ENCODE measurements at places on chromosomes 1 and 21.
A peak's percentile ranks its signal among the peaks of the same experiment; 100 is the strongest.

DNA sequence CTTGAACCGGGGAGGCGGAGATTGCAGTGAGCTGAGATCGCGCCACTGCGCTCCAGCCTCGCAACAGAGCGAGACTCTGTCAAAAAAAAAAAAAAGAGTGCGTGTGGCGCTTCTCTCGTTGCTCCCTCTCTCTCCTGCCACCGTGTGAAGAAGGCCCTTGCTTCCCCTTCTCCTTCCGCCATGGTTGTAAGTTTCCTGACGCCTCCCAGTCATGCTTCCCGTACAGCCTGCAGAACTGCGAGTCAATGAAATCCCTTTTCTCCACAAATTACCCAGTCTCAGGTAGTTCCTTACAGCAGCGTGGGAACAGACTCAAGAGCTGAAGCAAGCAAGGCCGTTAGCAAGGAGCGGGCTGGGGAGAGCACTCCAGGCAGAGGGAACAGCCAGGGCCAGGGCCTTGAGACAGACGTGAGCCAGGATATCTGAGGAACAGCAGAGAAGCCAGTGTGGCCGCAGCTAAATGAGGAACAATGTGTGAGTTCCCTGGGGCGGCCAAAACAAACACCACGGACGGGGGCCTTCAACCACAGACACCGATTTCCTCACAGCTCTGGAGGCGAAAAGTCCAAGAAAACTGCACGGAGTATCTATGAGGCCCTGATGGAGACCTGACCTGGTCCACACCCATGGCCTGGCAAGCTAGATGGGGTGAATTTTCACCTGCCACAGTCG, 54.2 kb upstream of the ETS2 start:
- peak; percentile 81 for DNase-seq

GRCh38 chr1:59967141-59967697, 40.6 kb upstream of the CYP2J2 start:
- DNase-seq, result no peak

DNA sequence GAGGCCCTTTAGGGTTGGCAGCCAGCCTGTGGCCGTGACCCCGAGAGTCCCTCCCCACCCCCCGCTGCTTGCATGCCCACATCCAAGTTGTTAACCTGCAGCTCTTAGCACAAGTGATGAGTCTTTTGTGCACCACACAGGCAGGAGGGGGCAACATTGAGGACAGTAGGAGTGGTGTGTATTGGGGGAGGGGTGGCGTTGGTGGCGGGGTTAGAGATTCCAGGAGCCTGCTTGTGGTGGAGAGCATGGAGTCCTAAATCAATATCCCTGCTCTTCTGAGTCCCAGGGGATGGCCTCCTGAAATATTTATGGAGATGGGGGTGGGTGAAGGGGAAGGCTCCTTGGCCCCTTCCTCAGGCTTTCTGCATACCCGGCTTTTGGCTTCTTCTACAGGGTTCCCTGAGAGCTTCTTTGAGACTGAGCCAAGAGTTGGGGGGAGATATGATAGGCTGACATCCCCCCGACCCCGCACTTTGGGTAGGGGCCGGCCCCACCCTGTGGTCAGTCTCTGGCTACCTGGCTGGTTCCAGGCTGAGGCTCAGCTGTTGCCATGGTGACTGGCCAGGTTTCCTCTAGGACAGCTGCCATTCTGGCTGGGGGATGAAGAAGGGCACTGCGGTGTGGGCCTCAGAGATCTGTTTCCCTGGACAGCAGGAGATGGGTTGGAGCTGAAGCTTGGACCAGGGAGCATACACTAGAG, 5.0 kb downstream of the CHRNB2 start:
- no peak for DNase-seq

GRCh38 chr1:86410879-86411278, 13.1 kb upstream of the CLCA2 start:
- no peak for DNase-seq

- DNase-seq, result no peak
Measured at GRCh38 chr1:89962024-89962741, 32.7 kb upstream of the ZNF326 start.

DNA sequence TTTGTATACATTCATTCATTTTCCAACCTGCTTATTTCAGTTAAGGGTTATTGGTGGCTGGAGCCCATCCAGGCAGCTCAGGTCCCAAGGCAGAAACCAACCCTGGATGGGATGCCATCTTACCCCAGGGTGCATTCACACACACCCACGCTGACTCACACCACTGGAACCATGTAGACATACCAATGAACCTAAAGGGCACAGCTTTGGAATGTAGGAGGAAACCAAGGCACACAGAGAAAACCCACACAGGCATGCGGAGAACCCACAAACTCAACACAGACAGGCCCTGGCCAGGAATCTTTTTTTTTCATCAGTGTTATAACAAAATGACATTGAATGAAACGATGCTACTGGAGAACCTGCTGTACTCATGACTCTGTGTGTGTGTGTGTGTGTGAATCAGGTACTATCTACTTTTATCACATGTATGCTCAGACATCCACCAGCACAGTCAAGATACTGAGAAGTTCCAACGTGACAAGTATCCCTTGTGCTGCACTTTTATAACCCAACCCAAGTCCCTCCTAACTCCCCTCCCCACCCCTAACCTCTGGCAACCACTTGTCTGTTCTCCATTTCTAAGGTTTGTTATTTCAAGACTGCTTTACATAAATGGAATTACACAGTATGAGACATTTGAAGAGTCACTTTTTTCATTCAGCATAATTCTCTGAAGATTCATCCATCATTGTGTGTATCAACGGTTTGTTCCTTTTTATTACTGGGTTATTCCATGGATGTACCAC, 286.8 kb upstream of the PLD5 start:
- no peak for DNase-seq

- no peak for DNase-seq
Measured at GRCh38 chr1:116771997-116772647, 17.9 kb downstream of the CD2 start.

DNA sequence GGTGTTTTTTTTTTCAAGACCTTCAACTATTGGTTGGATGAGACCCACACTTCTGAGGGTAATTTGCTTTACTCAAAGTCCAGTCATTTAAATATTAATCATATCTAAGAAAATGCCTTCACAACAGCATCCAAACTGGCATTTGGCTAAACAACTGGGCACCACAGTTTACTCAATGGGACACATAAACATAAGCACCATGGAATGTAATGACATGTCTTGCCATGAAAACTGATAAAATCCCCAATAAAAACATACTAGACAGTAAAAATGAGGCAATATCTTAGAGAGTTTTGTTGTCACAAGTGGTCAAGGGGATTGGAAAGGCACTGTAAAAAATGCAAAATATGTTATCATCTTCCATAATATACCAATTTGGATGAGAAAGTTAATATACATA, 838.8 kb upstream of the ADAMTS5 start:
- DNase-seq, result no peak

DNA sequence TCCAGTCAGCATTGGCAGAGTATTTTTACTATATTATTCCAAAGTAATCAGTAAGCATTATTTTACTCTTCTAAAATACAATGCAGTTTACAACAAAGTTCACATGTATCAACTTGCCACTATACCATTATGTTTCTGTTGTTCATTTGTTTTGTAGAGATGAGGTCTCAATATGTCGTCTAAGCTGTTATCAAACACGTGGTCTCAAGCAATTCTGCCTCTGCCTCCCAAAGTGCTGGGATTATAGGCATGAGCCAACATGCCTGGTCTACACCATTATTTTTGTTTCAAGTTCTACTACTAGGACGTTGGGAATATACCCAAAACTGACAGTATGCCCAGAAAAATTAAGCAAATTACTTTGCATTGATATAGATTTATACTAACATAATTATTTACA, 19.8 kb downstream of the FAF1 start:
- DNase-seq, result no peak

DNA sequence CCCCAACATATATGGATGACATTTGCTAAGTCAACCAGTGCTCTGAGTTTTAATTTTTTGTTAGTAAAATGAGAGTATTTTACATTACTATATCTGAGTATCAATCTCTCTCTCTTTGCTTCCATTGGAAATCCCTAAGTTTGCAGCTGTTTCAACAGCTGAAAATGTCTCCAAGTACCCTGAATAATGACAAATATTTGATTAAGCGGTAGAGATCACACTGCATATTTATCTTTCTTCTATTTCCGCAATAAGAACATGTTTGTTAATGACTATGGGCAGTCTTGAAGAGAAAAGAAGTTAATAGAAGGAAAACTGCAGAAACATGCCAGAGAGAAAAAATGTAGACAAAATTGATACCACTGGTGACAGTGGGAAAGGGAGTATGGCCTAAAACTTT, 1117.5 kb downstream of the NCAM2 start:
- DNase-seq, result no peak
